Colonic mucosa (tissue), 4 donors: ENCODE measurements at places on chromosomes 7 and 10.

DNA sequence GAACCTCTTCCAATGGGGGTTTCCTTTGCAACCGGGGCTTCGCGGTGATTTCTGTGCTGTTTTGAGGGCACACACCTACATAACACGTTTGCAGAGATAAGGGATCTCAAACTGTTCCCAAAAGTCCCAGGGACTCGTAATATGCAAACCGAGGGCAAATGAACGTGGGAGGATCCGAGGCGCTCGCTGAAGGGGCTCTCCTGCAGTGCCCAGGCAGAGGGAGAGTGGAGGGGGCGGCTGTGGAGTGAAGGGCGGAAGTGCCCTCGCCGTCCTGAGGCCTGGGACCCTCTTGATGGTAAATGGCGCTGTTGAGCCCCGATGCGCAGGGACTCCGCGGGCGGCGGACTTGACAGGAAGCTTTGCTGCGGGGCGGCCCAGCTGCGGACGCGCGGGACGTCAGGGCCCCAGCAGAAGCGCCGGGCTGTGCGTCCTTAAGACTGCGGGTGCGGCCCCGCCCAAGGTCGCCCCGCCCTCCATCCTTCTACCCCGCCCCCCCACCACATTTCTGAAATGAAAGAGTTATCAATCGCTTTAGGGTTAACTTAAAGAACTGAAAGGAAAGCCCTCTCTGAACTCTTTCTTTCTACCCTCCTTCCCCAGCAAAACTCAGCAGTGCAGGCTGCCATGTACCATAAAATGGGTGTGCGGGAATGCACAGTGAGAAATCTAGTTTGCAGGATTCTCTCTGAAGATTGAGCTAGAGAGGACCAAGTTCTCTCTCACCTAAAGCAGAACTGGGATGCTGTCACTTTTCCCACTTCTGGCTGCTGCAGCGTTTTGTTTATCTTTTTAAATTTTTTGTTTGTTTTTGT, 151.8 kb upstream of the YAE1 start:
- peak; percentile 32 for DNase-seq

DNA sequence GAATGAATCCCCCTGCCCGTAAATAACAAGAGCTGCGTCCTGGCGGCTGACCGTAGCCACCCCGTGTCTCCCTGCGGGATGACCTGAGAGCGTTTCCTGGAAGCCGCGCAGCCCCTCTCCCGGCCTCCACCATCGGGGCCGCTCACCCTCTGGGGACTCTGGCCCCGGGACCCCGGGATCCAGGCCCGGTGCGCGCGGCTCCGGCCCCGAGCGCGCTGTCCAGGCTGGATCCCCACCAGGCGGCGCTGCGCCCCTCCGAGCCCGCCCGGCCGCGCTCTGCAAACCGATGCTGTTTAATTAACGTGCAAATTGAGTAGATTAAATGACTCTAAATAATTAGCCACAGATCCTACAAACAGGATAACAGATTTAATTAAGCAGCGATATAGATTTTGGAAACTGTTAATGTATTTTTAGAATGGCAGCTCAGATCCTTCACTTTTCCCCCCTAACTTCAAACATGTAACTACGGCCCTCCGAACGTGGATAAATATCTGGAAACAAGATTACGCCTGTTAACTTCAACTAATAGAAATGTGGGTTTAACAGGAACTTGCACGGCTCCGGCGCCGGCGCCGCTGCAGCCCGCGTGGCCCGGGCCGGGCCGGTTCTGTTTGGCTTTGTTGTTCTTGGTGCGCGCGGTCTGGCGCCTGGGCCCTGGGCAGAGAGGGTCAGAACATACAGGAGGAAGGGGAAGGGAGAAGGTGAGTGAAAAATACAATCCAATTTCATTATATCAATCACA, 7.1 kb upstream of the UNCX start:
- DNase-seq = peak; percentile 24

DNA sequence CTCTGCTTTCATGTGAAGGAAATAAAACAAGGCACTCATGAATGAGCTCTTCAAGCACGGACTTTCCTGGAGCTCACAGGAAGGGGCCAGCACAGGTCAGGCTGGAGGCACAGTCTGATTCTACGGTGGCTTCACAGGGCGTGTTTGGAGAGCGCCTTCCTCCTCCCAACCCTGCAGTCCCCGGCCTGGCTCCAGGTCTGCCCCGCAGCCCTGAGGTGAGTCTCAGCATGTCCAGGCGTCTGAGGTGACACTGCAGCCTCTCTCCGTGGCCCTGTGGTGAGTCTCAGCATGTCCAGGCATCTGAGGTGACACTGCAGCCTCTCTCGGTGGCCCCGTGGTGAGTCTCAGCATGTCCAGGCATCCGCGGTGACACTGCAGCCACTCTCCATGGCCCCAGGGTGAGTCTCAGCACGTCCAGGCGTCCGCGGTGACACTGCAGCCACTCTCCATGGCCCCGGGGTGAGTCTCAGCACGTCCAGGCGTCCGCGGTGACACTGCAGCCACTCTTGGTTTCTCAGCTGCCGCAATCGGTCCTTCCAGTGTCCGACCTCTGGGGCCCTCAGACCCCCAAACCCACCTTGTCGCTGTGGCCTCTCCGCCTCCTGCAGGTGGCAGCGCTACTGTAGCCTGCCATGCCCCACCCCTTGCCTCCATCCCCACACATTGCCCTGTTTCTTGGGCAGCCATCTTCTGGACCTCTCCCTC, 381.7 kb downstream of the DNAJB6 start:
- DNase-seq = no peak

DNA sequence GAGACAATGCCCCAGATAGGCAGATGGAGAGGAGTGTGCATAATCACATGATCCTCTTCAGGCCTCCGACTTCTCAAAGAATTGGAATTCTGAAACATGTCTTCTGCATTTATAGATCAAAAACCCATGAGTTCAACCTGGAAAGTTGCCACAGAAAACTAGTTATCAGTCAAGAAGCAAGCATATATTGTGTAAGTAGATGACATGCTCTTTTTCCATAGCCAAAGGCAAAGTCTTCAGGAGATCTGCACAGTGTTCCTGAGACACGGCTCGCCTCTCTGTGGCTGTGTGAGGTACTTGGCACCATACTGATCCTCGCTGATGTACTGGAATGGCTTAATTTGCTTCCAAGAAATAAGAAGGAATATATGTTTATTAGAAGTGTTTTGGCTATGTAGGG, 213.5 kb upstream of the MKI67 start:
- no peak for DNase-seq

- DNase-seq = no peak
Observed at GRCh38 chr10:101322266-101323108, 31.5 kb upstream of the BTRC start.
